ENCODE measurements at places on chromosomes 2 and 18. TPM values are rescaled to one million over a fixed set of nuclear protein-coding genes. Genes with fewer than 3 reads are reported as not detected.

The SLC4A5 gene
- total RNA-seq: 4.2 TPM

The RRM2 gene
- 8.4 TPM for total RNA-seq

The COLEC11 gene
- total RNA-seq: 0.30 TPM

- no peak for DNase-seq
These were observed 45.1 kb downstream of the SLC9A2 start for GRCh38 chr2:102664471-102664909.

GRCh38 chr2:172326211-172326509 is 101.2 kb upstream of the ITGA6 start:
- DNase-seq: no peak

DNA sequence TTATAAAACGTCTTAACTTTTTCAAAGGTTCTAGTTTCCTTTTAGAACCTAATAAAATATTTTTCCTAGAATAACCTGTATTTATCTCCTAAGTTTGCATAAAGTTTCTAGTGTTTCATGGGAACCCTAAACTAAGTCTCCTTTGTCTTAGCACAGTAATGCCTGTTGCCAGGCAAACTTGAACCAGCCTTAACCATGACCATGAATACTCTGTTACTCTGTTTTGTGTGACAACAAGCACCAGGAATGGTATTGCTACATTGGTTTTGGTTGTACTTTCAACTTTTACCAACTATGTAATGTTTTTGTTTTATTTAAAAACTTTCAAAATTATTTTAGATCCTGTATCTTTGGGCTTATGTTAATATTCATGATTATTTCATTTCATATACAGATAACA is 137.6 kb downstream of the CERS6 start:
- no peak for DNase-seq

Measured in lower lobe of right lung (tissue), 2 donors.